ENCODE measurements at places on chromosomes 11 and 22.

GRCh38 chr11:102142333-102142732 is 32.1 kb downstream of the YAP1 start:
- no peak for DNase-seq

DNA sequence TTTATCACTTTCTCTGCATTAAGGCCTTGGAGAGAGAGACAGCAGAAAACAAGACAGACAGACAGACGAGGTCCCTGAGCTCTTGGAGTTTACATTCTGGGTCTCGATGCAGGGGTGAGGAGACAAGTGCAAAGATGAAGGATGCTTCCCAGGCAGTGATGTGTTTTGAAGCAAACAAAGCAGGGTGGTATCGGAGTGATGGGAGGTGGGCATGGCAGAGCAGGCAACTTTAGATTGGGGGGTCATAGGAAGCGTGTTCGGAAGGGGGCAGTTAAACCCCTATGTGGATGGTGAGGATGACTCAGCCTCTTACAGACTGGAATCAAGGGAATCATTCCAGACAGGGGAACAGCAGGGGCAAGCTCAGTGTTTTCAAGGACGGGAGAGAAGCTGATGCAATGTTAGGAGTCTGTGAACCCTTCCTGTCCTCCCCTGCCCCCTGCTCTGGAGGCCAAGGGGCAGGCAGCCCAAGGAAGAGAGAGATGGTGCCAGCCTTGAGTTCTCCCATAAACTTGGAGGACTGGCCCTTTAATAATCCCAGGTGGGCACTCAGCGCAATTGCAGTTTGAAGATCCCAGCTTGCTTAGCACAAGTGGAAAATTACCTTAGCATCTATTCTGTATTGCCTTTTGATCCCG is 180.2 kb downstream of the CHST1 start:
- no peak for DNase-seq

GRCh38 chr11:43685440-43685839 is 4.9 kb downstream of the HSD17B12 start:
- DNase-seq = peak; percentile 4

DNA sequence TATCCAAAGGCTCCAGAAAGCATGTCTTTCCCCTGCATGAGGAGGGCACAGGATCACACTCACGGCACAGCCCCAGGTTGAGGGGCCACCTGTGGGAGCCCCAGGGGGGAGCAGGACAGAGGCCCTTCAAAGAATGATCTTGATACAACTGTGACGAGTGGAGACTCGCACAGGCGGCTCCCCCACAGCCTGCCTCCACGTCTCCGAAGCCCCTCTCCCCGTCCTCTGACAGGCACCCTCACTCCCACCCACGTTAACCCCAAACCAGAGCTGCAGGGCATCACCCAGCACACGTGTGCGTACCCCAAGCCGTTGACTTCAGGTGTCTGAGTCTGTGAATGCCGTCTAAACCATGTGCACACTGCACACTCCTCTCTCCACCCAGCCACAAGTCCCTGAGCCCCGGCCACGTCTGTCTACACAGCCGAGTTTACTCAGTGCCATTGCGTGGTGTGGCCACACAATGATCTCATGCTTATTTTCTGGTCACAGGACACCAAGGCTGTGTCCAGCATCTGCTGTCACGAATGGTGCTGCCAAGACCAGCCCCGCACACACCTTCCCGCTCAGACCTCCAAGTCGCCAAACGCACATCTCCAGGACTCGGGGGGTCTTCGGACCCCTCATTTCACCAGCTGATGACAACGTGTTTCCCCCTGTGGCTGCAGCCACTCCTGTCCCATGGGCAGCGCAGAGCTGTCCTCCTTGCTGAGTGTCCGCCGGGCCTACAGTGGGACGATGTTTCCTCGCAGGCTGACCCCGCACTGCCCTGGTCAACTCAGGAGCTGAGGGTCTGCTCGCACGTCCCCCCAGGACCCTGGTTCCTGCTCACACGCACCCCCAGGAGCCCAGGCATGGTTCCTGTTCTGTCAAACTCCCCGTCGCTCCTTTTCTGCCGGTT is 251.2 kb downstream of the BRD1 start:
- no peak for DNase-seq

GRCh38 chr22:40708177-40708576 is 28.9 kb downstream of the MCHR1 start:
- no peak for DNase-seq

- DNase-seq = no peak
Measured at GRCh38 chr11:78752494-78752893, 177.8 kb upstream of the NARS2 start.

DNA sequence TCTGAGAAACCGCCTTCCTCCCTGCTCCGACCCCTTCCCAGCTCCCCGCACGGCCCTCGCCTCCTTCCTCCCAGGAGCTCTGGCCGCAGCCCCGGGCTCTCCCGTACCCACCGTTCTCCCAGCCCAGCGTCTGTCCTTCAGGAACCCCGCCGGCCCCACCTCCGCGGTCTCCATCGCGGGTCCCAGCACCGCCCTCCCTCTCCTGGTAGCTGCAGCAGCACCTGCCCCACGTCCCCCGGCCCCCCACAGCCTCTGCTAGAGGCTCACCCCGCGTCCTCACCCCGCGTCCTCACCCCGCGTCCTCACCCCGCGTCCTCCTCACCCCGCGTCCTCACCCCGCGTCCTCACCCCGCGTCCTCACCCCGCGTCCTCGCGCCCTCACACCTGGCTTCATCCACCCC is 85.9 kb downstream of the WNT7B start:
- DNase-seq = no peak

GRCh38 chr11:60950933-60951605 is 907 bp downstream of the SLC15A3 start:
- no peak for DNase-seq

Data from RPMI7951 (cell line).